Left lung (tissue), 14 donors: ENCODE measurements at places on chromosomes 4 and X. TPM values are rescaled to one million over a fixed set of nuclear protein-coding genes. Genes with fewer than 3 reads are reported as not detected.

- DNase-seq = no peak
Observed at GRCh38 chrX:31609130-31609529, 537.3 kb upstream of the FTHL17 start.

Gene GSX2
- polyA plus RNA-seq = not detected

DNA sequence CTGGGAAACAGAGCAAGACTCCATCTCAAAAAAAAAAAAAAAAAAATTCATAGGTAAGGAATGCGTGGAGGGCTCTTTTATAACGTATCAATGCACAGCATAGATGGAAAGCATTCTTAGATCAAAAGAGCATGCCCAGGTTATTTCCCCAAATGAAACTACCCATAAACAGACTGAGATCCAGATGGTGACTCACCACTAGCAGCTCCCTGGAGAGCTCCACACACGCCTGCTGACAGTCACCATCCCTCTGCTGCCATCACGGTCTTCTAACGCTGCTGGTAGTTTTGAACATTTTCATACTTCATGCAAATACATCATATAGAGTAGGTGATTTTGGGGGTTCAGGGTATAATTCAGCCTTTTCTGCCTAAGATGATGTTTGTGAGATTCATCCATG lies 136.9 kb downstream of the ASMT start:
- DNase-seq = no peak

GRCh38 chrX:15864023-15864422 lies 9.4 kb upstream of the AP1S2 start:
- no peak for DNase-seq

DNA sequence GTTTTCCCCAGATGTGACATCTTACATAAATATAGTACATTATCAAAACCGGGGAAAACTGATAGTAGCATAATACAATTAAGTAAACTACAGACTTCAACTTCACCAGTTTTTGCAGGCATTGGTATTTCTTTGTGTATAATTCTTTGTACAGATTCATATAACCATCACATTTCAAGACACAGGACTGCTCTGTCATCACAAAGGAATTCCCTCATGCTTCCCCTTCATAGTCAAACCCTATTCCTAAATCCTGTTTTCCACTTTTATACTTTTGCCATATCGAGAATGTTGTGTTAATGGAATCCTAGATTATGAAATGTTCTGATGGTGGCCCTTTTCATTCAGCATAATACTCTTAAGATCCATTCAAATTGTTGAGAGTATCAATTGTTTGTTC lies 36.0 kb downstream of the STIM2 start:
- no peak for DNase-seq

GRCh38 chr4:108861334-108861733 lies 98.5 kb upstream of the ETNPPL start:
- DNase-seq = no peak

GRCh38 chr4:26082565-26082964 lies 168.5 kb downstream of the SMIM20 start:
- no peak for DNase-seq
